ENCODE measurements at places on chromosomes 6 and 20. TPM values are rescaled to one million over a fixed set of nuclear protein-coding genes. Genes with fewer than 3 reads are reported as not detected.

Gene WFDC10B
- total RNA-seq = not detected

Gene CPNE5
- 4.0 TPM for total RNA-seq

Gene PCSK2
- total RNA-seq = not detected

Gene NPEPL1
- total RNA-seq = 30.4 TPM

Gene TRIM15
- total RNA-seq = 0.20 TPM

Data from natural killer cell treated with Interleukin-12 subunit alpha and Interleukin-12 subunit beta and Interleukin-15 and Interleukin-18, amount 100 ng/mL, for 72 hours (primary cell).